ENCODE measurements at places on chromosomes 12 and 14.

DNA sequence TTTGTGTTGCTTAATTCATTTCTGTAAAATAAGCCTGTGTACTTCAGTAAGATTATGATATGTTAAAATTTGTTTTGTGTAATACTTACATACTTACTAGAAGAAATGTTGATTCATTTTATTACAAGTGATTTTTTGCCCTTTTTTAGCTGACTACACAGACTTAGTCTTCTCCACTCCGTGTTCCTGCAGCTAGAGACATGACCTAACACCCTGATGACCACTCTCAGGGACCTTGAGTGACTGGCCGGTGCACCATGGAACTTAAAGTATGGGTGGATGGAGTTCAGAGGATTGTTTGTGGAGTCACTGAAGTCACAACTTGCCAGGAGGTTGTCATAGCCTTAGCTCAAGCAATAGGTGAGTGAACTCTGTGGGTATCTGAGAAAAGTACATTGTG is 69.8 kb downstream of the BHLHE41 start:
- DNase-seq, result no peak

GRCh38 chr12:107443320-107444090 is 242.1 kb upstream of the PWP1 start:
- no peak for DNase-seq

DNA sequence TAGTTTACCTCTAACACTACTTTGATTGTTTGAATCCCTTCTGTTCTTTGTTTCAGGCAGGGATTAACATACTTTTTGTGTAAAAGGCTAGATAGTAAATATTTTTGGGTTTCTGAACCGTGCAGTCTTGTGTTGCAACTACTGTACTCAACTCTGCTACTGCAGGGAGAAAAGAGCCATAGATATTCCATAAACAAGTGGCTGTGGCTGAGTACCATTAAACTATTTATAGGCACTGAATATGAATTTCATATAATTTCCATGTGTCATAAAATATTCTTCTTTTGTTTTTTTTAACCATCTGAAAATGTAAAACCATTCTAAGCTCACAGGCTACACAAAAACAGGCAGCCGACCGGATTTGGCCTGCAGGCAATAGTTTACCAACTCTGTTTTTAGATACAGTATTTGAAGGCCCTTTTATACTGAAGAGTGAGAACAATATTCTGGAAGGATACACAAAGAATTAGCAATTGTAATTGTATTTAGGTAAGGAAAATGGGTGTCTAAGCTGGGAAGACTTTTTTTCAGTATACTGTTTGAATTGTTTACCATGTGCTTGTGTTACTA is 15.7 kb downstream of the NR1H4 start:
- no peak for DNase-seq

DNA sequence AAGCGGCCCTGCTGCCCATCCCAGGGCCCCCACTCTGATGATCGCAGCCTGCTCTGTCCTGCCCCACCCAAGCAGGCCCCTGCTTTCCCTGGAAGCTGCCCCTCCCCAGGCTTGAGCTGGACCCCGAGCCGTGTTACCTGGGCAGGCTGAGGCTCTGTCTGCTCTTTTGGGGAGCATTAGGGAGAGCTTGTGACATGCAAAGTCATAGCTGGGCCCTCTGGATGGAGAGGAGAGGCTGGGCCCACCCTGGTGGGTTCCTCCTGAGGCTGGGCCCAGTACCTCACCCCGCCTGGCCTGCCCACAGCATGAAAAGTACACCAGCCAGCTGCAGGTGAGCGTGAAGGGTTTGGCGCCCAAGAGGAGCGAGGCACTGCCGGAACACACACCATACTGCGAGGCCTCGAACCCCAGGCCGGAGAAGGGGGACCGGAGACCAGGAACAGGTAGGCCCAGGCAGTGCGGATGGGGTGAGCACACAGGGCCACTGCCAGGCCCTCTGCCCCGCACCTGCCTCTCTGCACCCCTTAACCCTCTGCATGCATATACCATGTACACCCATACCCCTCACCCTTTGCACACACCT is 15.0 kb downstream of the CEP170B start:
- no peak for DNase-seq

DNA sequence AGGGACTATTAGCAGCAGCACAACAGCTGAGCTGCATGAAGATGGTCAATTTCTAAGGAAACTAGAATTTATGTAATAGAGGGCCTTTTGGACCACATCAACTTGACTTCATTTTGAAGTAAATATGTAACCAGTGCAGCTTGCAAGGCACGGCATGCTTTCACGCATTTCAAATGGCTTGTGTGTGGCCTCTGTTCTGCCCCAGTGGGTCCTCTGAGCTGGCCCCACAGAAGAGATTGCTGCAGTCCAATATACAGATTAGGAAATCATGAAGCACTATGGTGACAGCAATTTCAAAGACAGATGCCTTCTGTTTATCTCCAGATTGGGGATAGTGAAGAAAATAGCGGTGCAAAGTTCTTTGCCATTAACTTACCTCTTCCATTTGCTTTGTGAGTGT is 101.4 kb downstream of the PDZRN4 start:
- no peak for DNase-seq

- DNase-seq, result no peak
These were observed 36.2 kb upstream of the TUBA1C start for GRCh38 chr12:49228653-49229052.

GRCh38 chr12:6778217-6778573 is 5.9 kb downstream of the LAG3 start:
- DNase-seq, result no peak

- DNase-seq, result no peak
These were observed 119.0 kb upstream of the FKBP4 start for GRCh38 chr12:2675776-2676175.

GRCh38 chr12:4086481-4086880 is 187.1 kb upstream of the CCND2 start:
- no peak for DNase-seq

GRCh38 chr14:71776471-71777360 is 155.5 kb upstream of the RGS6 start:
- DNase-seq, result no peak

- no peak for DNase-seq
These were observed 239.7 kb downstream of the SSPN start for GRCh38 chr12:26435069-26435404.

DNA sequence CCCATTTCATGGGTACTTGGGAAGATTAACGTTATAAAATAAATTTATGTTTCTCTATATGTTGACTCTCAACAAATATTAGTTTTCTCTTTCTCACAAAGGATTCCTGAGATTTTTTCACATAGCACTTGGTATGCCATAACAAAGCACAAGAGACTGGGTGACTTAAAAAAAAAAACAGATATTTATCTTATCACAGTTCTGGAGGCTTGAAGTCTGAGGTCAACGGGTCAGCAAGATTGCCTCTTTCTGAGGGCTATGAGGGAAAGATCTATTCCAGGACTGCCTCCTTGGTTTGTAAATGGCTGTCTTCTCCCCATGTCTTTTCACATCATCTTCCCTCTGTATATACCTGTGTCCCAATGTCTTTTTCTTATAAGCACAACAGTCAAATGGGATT is 153.5 kb upstream of the DIO2 start:
- DNase-seq, result no peak

GRCh38 chr12:1870998-1871917 is 47.2 kb downstream of the CACNA2D4 start:
- DNase-seq, result no peak

DNA sequence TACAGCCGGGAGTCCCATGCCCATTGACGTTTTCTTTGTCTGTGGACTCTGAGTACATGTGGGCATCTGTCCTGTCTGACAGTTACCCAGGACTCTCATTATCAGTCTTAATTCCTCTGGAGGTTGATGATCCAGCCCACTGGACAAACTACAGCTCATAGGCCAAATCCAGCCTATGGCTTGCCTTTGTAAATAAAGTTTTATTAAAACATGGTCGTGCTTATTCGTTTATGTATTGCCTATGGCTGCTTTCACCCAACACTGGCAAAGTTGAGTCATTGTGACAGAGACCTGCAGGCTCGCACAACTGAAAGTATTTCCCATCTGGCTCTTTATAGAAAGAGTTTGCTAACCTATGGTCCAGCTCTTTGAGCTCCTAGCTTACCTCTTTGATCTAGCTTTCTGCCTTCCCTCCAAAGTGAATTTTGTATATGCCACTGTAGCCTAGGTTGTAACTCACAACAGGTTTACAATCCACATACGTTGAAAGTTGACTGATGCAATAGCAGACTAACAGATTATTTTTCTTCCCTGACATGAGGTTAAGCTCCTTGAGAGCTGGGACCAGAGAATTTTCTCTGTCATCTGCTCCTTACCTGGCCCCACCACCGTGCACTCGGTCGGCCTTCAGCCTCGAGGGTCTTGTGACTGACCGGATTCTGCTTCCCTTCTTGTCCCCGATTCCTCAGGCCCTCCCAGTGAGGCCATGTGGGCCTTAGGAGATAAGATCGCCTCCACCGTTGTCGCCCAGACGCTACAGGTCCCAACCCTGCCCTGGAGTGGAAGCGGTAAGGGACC is 57.3 kb downstream of the ACACB start:
- no peak for DNase-seq

DNA sequence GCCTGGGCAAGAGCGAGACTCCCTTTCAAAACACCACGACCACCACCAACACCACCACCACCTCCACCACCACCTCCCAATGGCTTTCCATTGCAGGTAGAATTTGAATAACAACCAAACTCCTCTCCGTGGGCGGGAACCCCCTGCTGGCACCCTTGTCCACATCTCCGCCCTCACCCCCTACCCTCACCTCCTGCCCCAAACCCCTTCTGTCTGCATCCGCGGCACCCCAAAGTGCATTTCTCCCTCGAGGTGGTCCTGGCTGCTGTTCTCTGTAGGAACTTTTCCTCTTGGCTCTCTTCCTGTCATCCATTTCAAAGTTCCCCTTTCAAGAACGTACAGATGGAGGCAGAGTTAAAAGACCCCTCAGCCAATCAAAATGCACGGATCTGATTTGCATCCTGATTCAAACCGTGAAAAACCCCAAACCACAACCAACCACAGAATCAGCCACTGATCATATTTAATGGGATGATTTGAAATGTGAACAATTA is 3.8 kb downstream of the SDSL start:
- peak; percentile 38 for DNase-seq

- no peak for DNase-seq
These were observed 69.8 kb downstream of the SLC6A12 start for GRCh38 chr12:143964-144649.

GRCh38 chr14:56195704-56196103 is 77.5 kb downstream of the PELI2 start:
- DNase-seq, result no peak

DNA sequence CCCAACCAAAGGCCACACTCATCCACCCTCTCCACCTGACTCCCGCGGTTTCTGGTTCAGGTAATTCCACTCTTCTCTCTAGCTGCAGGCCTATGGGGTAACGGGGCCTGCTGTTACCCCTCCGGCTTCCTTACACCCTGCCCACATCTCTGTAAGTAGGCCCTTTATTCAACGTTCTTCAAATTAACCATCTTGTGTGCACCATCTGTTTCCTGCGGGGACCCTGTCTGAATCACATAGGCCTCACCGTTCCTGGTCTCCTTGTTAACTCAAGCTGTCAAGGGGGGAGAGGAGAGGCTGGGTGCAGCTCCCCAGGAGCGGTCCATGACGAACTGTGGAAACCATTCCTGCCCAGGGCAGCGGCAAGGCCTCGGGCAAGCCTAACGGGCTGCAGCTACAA is 9.3 kb upstream of the DLK1 start:
- no peak for DNase-seq

DNA sequence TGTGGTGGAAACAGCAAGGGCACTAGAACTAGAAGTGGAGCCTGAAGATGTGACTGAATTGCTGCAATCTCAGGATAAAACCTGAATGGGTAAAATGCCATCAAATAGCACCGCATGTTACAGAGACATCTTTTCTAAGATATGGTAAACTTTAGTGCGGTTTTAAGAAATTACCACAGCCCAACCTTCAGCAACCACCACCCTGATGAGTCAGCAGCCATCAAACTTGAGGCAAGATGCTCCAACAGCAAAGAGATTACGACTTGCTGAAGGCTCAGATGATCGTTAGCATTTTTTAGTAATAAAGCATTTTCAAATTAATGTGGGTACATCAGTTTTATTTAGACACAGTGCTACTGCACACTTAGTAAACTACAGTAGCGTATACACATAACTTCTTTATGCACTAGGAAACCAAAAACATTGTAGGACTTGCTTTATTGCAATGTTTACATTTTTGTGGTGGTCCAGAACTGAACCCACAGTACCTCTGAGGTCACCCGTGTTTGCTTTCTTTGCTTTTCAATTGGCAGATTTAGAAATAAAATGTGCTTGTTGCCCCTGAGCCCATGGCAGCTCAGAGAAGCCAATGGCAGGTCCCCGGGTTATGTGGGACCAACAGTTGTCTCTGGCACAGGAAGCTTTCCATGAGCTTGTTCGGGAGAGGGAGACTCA is 15.9 kb downstream of the GOLGA3 start:
- no peak for DNase-seq

DNA sequence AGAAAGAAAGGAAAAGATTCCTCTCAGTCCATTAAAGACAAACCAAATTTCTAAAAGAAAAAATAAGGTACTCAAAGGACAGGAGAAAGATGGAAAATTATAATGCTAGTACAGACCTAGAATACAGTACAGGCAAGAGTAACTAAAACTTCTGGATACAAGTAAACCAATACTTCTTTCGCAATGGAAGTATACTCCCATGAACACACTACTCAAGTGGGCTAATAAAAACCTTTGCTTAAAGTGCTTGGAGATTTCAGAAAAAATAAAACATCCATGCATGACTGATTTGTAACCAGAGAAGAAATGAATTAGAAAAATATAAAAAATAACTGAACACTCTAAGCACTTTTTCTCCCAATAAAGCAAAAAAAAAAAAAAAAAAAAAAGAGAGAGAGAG is 3.5 kb downstream of the ZBTB25 start:
- no peak for DNase-seq

DNA sequence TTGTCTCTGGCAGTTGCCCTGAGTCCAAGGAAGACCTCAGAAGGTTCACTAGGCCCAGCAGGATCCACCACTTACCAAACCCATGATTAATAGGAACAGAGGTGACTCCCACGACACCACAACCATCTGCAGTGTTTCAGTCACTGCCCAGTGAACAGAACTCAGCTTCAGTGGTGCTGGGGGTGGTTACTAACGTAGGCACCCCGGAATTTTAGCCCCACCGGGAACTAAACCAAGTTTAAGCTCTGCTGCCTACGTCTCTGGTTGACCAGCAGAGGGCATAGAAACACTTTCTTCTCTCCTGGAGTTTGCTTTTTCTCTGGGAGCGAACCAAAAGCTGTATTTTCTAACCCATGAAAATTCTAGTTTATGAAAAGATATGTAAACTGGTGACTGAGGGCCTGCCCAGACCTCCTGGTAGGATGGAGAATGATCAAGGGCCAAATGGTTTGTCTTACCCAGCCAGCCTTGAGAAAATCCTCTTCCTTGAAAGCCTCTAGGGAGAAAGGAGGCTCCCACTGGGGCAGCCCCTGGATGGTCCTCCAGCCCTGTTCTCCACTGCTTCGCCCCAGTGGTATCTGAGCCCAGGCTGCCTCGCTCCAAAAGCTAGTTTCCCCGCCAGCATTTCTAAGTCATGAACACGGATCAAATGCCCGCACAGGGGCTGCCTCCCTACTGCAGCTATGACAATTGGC is 379.8 kb downstream of the DPF3 start:
- DNase-seq, result peak; percentile 15
